ENCODE measurements at places on chromosomes 7 and 10. TPM values are rescaled to one million over a fixed set of nuclear protein-coding genes. Genes with fewer than 3 reads are reported as not detected.

The FOXK1 gene
- 21.4 TPM for total RNA-seq

The TACR2 gene
- 7.9 TPM for total RNA-seq

The MSMB gene
- not detected for total RNA-seq

The CTAGE8 gene
- total RNA-seq, result 17.1 TPM

The OR2A1 gene
- 6.3 TPM for total RNA-seq

The C10orf88 gene
- 33.5 TPM for total RNA-seq

The CPED1 gene
- 64.8 TPM for total RNA-seq

The GPR85 gene
- 7.0 TPM for total RNA-seq

The IFIT1B gene
- 26.5 TPM for total RNA-seq

All from umbilical cord (tissue), 2 donors.